ENCODE measurements at places on chromosomes 7 and 10.
A peak's percentile ranks its signal among the peaks of the same experiment; 100 is the strongest.

DNA sequence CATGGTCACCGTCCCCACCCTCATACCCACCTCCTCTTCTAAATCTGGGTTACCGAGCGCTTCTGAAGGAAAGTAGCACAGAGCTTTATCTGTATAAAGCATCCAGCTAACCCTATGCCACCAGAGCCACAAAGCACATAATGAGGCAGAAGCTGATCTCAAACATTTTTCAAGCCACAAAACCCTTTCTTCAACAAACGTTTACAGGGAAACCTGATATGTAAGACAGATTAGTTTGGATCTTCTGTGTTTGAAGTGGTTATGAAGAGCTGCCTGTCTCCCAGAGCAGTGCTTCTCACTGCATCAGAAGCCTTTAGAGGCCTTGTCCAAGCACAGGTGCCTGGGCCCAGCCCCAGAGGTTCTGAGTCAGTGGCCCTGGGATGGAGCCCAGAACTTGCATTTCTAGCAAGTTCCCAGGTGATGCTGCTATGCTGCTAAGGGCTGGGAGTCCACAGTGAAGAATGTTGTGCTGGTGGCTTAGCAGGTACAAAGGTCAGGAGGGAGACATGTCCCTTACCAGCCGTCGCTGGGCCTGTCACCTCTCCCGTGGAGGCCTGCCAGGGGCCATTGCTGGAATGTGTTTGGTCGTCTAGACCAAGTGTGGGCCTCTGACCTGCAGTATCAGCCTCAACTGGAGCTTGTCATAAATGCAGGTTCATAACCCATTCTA is 90.4 kb downstream of the TAF3 start:
- DNase-seq, result peak; percentile 93

DNA sequence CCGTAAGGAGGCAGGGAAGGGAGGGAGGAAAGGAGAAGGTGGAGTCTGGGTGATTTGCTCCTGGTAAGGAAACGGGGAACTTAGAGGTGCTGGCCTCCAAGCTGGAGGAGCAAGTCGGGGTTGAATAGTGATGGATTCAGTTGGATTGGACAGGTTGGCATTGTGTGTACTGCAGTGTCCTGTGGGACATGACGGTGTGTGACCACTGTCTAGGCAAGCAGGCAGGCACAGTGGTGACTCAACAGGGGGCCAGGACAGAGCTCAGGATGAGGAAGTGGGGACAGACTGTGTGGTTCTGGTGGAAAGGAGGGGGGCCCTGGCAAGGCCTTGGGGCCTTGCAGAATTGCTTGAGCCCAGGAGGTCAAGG is 48.8 kb downstream of the COL26A1 start:
- DNase-seq, result no peak

GRCh38 chr10:84537447-84537931 is 209.1 kb downstream of the CCSER2 start:
- peak; percentile 36 for DNase-seq

DNA sequence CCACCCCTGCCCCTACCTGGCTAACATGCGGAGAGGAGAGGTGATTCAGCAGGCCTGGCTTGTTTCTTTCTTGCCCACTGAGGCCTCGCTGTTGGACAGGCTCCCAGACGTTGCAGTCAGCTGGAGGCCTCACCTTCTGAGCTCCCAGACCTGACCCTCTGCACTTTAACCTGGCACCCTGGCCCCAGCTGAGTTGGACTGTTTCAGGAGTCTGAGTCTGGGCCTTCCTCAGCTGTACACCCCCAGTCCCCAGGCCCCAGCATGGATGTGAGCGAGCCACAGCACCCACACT is 35.0 kb downstream of the UNC5B start:
- DNase-seq, result no peak

- no peak for DNase-seq
These were observed 1.7 kb downstream of the DIP2C start for GRCh38 chr10:687583-688311.

GRCh38 chr7:150580638-150581394 is 13.6 kb downstream of the GIMAP4 start:
- no peak for DNase-seq

DNA sequence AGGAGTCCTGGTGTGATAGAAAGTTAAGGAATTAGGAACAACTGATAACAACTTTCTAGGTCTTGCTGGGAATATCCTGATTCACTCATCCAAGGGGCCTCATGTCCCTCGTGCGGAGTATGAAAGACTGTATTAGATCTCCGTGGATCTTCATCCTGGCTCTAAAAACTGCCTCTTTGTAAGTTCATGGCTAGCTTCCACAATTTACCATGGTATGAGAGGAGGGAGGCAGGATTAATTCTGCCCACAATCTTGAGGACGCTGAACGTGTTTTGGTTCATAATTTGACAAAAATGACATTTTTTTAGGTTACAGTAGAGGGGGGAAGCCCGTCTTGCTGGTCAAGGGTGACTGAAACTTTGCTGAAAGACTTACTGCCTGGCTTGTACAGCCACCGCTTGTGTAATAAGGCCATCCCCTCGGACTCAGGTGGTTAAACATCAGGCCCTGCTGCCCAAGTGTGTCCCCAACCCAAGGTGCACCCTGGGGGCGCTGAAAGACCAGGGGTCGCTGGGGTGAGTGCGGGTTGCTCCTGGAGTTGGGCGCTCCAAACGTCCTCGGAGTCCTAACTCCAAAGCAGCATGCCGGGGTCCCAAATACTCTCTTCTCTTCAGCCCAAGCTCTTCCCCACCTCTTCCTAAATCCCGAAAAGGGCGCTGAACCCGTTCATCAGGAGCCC is 733 bp downstream of the HIBADH start:
- DNase-seq, result no peak

DNA sequence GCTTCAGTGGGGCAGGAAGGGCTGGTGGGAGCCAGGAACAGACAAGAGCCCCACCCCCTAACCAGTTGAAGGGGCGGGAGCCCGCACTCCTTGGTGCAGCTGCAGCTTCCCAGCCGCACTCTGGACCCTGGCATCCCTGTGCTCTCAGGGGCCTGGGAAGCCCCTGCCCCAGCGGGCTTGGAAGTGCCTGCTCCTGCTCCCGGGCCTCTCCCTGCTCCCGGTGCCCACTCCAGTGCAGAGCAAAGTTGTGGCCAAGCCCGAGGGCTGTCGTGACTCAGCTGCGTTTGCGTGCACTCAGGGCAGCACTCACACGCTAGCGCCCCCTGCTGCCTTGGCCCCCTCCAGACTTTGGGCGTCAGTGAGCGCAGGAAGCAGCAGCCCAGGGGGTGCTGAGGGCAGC is 883.8 kb downstream of the LRMDA start:
- no peak for DNase-seq

DNA sequence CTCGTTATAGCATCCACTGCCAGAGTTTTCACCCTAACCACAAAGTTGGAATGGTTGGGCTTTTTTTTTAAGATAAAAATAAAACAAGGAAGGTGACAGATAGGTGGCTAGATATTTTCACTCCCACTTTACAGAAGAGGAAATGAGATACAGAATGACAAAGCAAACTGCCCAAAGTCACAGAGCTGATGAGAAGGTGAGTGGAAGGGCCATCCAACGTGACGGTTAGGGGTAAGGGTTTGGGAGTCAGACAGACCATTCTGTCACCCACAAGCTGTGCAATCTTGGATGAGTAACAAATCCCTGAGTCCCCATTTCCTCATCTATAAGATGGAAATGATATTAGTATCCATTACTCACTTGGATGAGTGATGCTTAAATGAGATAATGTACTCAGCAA is 106.9 kb upstream of the PDLIM1 start:
- no peak for DNase-seq

GRCh38 chr10:71346731-71347130 is 27.7 kb downstream of the SLC29A3 start:
- DNase-seq, result no peak

GRCh38 chr10:79936625-79937615 is 12.0 kb downstream of the SFTPD start:
- no peak for DNase-seq

All from Jurkat, Clone E6-1 (cell line).